ENCODE measurements at places on chromosomes 6 and 20.

- DNase-seq = no peak
These were observed 247.0 kb upstream of the ECI2 start for GRCh38 chr6:4382362-4382853.

GRCh38 chr20:37670351-37670791 is 23.5 kb upstream of the CTNNBL1 start:
- DNase-seq = no peak

DNA sequence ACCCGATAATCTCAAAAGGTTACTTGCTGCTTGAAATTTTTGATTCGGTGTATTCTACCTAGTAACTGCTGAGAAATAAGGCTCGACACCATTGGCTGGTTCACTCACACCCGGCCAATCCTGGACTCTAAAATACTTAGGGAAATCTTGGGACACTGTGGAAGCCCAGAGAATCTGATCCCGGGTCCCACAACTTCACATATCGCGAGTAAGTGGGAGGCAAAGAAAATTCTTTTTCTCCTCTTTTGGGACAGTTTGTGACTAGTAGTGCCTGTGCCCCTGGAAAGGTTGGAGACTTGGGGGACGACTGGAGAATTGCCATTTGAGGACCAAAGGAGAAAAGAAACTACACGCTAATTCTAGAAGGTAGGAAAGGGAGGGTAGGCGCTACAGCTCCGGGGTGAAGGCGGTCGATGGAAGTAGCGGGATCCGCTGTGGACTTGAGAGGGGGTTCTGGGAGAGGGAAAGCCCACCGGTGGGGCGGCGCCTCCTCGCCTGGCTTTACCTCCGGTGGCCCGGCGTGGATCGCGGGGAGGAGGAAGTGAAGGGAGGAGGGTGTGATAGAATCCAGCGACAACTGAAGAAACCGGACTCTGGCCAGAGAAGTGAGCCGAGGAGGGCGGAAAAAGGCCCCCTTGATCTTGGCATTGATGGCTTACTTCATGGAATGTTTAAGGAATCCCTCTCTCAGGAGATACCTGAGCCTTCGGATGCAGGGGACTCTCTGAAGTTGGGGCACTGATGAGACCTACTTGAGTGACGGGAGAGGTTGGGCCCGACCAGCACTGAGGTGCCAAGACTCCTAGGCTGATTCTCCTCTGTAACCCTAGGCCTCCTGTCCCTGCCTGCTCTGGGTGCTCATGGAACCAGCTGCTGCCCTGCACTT is 18.8 kb upstream of the BTN3A3 start:
- DNase-seq = peak; percentile 68

DNA sequence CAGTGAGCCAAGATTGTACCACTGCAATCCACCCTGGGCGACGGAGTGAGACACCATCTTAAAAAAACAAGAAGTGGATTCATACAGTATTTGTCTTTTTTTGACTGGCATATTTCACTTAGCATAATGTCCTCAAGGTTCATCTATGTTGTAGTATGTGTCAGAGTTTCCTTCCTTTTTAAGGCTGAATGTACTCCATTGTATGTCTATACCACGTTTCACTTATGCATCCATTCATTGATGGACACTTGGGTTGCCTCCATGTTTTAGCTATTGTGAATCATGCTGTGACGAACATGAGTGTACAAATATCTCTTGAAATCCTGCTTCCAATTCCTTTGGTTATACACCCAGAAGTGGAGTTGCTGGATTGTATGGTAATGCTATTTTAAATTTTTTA is 28.9 kb upstream of the FAM83D start:
- DNase-seq = no peak

- no peak for DNase-seq
These were observed 257.8 kb downstream of the GMPR start for GRCh38 chr6:16496210-16496609.

GRCh38 chr6:41283600-41283999 is 2.9 kb downstream of the TREM1 start:
- DNase-seq = no peak

DNA sequence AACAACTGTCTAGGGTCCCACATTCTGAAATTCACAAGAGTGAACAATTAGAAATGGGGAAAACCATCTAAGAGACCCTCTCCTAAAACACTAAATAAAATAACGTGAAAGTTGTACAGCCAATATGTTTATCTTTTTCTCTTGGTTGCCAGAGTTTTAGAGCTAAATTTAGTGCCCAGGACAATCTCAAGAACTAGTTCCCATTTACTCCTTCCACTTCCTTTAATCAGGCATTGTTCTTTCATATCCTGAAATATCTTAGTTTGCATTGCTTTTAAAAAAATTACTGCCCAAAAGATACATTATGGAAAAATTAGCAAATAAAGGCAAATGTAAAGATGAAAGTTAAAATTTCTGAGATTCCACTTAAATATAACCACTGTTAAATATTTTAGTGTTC is 33.1 kb upstream of the UBR2 start:
- DNase-seq = no peak

DNA sequence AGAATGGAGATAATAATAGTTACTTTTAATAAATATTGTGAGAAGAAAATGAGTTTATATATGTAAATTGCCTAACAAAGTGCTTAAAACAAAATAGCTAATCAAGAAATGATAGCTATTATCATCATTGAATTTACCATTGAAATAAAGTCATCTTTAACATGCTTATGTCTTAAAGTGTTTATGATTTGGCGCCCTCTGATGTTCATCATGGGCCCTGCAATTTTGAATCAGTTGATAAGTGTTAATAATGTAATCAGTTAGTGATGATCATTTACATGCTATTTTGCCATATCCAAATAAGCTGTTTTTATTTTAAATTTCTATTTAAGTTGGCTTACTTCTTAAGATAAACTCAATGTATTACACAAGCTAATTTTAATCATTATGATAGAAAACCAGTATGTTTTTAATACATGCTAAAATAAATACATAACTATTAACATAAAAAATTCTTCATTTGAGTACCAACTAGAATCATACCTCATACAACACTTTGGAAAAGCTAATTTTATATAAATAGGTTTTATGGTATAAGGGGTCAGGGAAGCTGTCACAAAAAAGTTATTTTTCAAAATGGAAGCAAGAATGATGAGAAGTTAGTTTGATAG is 39.2 kb upstream of the TPD52L1 start:
- no peak for DNase-seq

DNA sequence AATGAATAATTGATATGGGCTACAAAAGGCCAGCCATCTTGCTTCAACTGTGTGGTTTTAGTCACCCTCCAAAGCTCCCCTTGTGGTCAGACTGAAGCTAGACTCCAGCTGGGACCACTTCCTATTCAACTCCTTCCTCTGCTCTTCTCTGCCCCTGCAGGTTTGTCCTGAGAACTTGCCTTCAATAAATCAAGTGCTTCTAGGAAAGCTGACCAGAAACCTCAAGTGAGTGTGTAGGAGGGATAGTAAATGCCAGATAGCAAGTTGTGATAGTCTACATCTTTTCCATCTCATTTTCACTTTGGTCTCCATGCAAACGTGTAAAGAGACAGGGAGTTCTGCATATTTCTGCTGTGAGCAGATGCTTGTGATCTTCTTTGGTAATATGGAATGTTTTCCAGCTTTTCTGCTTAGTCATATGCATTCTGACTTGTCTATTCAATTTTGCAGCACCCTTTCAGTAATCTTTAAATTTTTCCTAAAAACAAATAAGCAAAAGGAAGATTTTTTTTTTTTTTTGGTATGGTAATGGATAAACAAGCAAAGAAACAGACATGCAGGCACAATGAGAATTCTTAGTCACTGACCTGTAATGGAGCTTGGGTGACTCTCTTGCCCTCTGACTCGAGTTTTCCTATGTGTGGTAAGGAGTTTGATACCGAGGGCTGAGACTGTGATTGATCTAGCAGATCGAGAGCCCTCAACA is 201.3 kb upstream of the BTBD3 start:
- no peak for DNase-seq

GRCh38 chr6:74491844-74492374 is 713.9 kb downstream of the COL12A1 start:
- no peak for DNase-seq

- DNase-seq = no peak
These were observed 169.7 kb upstream of the GGTLC1 start for GRCh38 chr20:24158281-24158680.

- no peak for DNase-seq
These were observed 15.1 kb downstream of the NHSL1 start for GRCh38 chr6:138484018-138484731.

DNA sequence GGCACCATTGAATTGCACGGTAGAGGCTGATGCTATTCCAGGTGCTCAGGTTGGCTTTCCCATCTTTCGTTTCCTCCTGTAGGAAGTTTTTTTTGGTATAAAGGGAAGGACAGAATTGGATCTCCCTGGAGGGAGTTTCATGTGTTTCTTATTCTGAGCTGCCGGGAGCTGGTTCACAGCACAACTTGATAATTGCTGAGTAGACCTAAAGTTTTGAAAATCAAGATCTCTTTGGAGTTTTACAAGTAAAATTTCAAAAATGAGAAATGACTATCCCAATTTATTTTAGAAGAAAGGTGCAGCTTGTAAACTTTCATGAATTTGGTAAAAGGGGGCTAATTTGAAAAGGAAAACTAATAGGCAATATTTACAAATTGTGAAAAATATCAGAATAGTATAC is 125.2 kb upstream of the ESR1 start:
- no peak for DNase-seq

GRCh38 chr6:39804466-39805065 is 12.4 kb downstream of the DAAM2 start:
- DNase-seq = no peak

DNA sequence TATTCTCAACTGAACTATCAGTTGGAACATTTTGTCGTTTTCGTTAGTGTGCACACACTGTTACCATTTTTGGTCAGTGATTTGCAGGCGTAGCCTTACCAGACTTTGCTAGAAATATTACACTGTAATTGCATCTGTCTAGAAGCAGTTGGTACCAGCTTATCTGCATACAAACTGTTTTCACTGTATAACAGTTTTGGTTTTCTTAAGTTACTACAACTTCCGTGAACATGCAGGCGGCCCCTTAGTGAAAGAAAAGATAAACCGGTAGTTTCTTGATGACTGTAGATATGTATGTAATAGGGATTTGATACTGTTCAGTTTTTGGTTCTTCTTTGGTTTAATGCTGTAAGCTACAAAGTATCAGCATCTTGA is 1.3 kb downstream of the DSTN start:
- DNase-seq = peak; percentile 33

- DNase-seq = no peak
These were observed 13.4 kb upstream of the MRGBP start for GRCh38 chr20:62782893-62783278.

- no peak for DNase-seq
These were observed 8.2 kb downstream of the LY86 start for GRCh38 chr6:6596529-6597328.

GRCh38 chr6:170345662-170346061 is 39.1 kb downstream of the FAM120B start:
- peak; percentile 81 for DNase-seq

GRCh38 chr6:152070556-152070955 is 263.1 kb downstream of the ESR1 start:
- no peak for DNase-seq

DNA sequence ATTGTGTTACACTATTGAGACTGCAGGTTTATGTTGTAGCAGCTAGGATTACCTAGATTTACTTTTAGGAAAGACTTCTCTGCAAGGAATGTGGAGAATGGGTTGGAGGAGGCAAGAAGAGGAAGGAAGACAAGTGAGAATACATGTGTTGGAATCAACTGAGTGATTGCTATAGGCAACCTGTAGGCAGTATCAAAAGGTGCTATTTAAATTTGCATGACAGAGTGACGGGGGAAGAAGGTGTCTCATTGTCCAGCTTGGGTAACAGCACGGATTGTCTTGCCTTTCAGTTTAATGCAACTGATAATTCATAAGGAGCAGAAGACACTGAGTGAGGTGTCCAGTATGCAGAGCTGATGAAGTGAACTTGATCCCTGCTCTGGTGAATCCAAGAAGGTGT is 19.4 kb downstream of the SERPINB9 start:
- DNase-seq = no peak

DNA sequence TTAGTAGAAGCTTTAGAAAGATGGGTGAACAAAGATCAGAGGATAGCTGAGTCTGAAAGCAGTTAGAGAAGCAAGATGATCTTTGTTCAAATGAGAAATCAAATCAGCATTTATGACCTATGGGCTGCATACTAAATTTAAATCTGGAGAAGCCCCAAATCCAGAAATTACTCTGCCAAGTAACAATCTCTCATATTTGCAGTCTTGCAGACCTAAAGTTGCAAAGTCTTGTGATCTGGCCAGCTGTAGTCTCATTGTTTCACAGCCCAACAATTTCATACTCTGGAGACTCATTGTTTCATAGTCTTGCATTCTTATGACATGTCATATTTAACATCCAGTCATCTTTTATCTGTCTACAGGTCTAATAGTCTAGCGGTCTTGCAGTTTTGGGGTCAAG is 364.9 kb upstream of the RSPO3 start:
- no peak for DNase-seq

- DNase-seq = no peak
These were observed 164.8 kb downstream of the MRPL14 start for GRCh38 chr6:43962458-43962857.

DNA sequence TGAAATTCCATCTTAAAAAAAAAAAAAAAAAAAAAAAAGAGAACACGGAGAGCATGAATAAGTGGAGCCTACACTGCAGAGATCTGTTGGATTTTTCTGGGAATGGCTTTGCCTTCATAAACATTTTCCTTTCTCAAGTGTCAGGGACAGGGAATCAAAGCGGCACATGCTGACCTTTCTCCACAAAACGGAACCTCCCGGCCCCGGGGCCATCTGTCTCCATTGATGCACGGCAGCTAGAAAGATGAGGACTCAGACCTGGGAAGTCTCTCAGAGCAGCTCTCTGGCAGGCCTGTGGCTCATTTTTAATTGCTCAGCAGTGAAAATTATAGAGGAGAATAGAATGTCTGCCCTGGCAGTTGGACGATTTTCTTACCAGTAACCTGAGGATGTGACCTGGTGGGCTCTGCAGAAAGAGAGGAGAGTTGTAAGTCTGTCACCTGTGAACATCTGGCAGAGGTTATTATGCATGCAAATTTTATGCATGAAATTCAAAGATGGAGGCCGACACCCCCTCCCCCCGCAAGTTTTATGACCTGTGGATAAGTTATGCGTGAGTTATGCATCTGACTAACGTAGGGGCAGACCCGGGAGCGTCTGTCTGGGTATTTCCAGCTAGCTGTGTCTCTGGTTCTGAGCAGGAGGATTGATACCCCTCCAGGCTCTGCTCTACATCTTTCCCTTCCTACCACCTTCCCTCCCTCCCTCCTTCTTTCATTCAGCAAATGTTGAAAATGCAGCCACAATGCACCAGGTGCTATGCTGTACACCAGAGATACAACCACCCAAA is 352.5 kb downstream of the CDH26 start:
- no peak for DNase-seq

DNA sequence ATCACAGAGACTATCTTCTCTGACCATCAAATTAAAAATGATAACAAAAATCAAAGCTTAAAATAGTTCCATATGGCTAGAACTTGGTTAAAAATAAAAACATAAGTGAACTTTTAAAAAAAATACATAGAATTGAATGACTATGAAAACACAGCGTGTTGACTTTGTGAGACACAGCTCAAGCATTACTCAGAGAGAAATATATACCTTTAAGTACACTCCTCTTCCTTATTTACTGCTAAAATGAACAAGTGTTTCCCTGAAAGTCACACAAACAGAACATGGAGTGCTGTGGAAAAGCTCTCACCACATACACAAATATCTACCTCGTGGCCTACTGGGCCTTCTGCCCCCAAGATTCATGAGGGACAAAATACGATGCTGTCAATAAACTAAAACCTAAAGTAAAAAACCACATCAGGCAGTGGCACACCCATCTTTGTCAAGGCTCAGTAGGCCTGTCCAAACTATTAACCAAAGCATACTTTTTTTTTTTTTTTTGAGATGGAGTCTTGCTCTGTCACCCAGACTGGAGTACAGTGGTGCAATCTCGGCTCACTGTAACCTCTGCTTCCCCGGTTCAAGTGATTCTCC is 7.5 kb downstream of the FAXC start:
- DNase-seq = no peak

Measured in CD4-positive, CD25-positive, alpha-beta regulatory T cell (primary cell).